CD4-positive, alpha-beta T cell treated with Interleukin-15 for 4 hours (primary cell): ENCODE measurements at places on chromosomes 6 and 20.
A peak's percentile ranks its signal among the peaks of the same experiment; 100 is the strongest.

GRCh38 chr6:98808541-98809210 lies 25.7 kb upstream of the POU3F2 start:
- no peak for DNase-seq

GRCh38 chr6:111938710-111939109 lies 65.5 kb upstream of the FYN start:
- DNase-seq: no peak

DNA sequence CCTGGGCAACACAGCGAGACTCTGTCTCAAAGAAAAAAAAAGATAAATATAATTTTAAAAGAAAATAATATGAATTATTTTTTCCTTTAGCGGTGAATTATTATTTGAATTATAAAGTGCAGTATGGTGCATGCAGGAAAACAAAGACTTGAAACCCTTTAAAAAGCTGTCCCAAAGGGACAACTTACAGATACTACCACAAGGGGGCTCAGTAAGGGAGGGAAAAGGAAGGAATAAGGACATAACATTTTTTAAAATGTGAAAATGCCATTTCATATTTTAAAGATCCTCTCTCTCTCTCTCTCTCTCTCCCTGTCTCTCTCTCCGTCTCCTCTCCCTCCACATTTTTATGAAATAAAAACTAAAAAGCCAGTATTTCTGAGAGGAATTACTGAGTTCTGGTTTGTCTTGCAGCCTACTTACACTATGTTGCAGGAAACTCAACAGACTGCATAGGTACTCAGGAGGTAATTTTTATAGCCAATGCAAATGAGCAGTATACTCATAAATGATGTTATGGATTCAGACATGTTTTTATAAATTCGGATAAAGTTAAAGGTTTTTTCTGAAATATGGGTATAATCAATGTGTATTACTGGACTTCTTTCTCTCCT lies 455.0 kb upstream of the GJE1 start:
- peak; percentile 33 for DNase-seq

GRCh38 chr6:137111296-137112066 lies 62.0 kb downstream of the IL22RA2 start:
- no peak for DNase-seq

GRCh38 chr20:54293526-54293925 lies 85.6 kb downstream of the PFDN4 start:
- no peak for DNase-seq

- DNase-seq: no peak
These were observed 153.3 kb downstream of the IBTK start for GRCh38 chr6:82094166-82094806.

DNA sequence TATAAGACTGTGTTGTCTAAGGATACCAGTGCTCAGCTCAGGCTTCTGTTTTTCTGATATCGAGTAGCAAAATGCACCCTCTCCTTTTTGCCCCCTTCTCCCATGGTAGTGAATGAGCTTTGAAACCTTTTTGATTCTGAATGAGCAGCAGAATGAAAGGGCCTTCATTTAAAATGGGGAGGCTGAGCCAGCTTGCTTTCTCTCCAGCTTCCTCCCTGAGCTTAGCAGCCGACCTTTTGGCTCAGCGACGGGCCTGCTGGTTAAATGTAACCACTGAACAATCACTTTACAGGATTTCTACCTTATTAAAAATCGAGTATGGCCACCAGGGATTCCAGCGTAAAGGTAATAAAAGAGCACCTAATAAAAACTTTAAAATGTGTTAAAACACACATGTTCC lies 133.7 kb upstream of the SPACA1 start:
- DNase-seq: no peak

DNA sequence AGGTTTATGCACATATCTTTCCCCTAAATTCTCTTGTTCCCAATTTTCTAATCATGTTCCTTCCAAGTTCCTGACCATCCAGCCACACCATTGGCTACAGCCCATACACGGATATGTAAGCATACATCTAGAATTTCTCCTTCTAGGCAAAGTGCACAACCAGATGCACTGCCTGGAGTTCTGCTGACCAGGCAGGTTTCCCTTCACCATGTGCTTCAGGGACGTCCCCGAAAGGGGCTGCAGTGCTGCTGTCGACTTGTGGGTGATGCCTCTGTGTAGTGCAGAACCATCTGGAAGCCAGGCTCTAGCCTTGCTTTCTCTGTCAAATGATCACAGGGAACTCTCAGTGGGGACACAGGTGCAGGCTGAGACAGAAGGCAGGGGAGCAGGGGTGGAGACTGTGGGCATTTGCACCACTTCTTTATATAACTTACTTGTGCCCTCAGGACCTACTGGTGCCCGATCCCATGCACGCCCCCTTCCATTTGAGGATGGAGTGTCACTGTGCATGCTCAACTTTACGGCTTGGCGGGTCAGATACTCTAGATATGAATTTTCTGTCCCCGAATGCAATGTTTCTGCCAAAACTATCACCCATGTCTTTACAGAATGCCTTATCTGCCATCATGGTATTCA lies 37.5 kb upstream of the SMOC2 start:
- no peak for DNase-seq

GRCh38 chr6:3301506-3301905 lies 42.8 kb downstream of the PSMG4 start:
- DNase-seq: no peak

- no peak for DNase-seq
These were observed 317.9 kb upstream of the MARCKS start for GRCh38 chr6:113539202-113539601.

DNA sequence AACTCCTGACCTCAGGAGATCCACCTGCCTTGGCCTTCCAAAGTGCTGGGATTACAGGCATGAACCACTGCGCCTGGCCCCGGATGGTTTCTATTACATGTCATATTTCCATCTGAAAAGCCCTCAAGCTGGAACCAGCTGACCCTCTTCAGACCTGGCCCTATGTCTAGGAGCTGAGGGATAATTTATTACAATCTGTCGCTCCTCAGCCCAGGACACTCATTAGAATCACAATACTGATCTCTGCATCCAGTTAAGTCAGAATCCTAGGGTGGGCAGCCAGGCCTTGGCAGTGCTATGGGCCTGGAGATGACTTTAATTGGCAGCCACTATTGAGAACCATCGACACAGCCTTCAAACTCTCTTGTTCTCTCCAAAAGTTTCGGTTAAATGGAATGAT lies 162.6 kb upstream of the SNX9 start:
- DNase-seq: no peak

DNA sequence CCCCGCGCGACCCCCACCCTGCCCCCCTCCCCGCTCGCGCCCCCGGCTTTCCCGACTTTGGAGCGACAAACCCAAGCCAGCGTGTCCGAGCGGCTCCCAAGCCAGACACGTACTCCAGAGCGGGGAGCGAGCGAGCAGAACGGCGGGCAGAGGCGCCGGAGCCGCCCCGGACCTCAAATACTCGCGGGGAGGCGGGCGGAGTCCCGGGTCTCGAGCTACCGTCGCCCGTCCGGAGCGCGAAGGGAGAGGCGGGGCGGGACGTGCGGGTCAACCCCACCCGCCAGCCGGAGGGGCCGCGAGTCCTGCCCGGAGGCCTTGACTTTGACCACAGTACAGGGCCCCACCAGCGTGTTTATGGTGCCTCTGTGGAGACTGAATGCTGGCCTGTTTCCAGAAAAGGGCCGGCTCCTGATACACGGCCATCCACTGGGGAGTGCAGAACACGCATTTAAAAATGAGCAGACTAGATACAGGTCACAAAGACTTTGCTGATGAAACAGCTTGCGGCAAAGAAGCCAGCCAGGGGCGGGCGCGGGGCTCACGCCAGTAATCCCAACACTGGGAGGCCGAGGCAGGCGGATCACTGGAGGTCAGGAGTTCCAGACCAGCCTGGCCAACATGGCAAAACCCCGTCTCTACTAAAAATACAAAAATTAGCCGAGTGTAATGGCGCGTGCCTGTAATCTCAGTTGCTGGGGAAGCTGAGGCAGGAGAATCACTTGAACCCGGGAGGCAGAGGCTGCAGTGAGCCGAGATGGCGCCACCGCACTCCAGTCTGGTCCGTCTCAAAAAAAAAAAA lies at the start of gene SERPINB6:
SERPINB6 (minus strand) TSS at position 148 of the 799 bp plus-strand sequence. CDS start 12,235 bp downstream, outside the sequence.
- DNase-seq: peak; percentile 53

DNA sequence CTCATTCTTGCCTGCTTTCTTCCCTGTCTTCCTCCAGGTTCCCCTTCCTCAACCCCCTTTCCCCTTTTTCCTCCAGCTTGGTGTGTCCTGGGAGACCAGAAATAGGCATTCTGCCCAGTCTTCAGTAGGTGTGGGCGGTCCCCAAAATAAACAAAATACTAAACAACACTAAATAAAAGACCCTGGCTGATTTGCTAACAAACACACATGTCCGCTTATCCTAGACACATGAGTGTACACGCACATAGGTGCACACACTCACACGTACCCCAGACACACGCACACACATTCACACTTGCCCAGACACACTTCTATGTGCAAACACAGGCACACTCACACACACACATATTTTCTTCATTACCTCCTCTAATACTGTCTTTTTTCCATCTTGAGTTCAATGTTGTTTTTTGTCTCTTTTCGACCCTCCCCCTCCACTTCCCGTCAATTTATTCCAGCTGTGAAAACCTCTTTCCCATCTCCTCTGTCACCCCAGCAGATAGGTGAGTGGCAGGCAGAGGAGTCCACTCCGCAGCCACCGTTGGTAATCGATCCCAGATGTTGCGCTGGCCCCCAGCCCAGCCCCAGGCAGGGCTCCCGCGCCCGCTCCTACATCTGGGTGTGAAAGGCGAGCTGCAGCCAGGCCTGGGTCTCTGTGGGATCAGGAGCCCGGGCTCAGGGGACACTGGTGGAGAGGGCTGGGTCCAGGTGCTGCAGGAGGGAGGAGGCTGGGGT lies 56.9 kb upstream of the FOXP4 start:
- DNase-seq: no peak

GRCh38 chr20:6732001-6732447 lies 35.5 kb upstream of the BMP2 start:
- DNase-seq: no peak
